ENCODE measurements at places on chromosomes 3 and 15. TPM values are rescaled to one million over a fixed set of nuclear protein-coding genes. Genes with fewer than 3 reads are reported as not detected.

DNA sequence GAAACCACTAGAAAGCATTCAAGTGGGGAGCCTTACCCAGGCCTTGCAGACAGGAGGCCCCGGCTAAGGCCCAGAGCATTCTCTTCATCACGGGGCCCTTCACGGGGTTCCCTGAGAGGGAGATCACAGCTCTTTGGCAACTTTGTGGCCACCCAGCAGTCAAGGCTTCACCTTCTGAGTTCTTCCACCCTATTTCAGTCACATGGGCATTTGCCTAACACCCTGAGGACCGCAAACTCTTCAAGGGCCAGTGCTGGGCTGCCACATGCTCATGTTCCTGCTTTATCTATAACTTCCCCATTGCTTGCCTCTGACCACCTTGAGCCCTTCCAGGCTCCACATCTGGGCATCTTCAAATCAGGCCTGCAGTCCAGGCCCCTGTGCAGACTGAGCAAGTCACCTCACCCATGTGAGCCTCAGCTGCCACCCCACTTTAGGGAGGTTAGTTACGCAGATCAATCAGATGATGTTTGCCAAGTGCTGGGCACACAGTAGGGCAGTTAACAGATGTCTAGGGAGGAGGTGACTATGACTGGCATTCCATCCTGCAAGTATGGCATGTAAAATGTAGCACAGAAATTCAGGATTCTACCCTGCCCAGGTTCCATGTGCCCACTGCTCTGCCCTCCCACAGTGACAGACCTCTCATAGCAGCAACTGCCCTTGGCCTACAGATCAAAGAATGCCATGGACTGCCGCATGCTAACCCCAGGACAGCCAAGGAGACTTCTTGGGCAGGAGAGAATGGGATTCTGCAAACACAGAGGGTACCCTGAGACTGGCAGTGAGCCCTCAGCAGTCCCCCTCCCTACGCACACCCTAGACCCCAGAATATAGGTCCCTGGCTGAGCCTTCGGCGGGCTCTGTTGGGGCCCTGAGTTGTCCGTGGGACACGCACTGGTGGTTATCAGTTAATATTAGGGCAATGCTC, 37.6 kb upstream of the ZNF710 start:
- no peaks in the 10 kb centered on the region for H3K4me1 ChIP-seq

Gene GOLGA8T
- total RNA-seq: 0.20 TPM

DNA sequence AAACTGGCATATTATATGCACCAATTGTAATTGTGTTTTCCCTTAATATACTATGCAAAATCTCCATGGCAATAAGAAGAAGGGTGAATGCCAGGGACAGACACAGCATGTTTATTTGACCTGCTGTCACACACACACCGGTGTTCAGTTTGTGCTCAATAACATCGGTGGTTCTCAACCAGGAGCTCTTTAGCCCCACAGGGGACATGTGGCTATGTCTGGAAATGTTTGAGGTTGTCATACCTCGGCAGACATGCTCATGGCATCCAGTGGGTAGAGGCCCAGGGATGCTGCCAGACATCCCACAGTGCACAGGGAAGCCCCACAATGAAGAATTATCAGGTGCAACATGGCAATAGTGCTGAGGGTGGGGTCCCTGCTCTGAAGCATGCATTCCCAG, 38.2 kb downstream of the GLB1 start:
- no peaks in the 10 kb centered on the region for H3K4me1 ChIP-seq
- no peak overlapping the region for H3K27ac ChIP-seq
- peaks cover 18% of the 10 kb centered on the region for H3K36me3 ChIP-seq
- H3K27me3 ChIP-seq: no peaks in the 10 kb centered on the region
- DNase-seq: no peak

DNA sequence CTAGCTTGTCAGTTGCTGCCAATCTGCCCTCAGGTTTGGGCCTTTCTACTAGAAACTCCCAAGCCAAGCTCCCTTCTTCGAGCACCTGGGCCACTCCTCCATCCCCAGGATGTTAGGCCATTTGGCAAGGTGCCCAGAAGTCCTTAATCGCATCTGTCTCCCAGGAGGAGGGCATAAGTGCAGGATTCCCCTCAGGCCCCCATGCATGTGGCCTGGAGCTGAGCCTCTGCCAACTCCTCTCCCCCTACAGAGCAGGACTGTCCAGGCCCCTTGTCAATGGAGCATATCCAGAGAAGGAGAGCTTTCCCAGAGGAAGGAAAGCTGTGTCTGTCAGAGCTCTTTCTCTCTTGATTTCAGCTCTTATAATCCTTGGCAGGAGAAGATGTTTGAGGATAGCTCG, 182.6 kb upstream of the ROPN1 start:
- peaks cover 10% of the 10 kb centered on the region for H3K4me1 ChIP-seq
- no peak overlapping the region for H3K4me3 ChIP-seq
- H3K27ac ChIP-seq: no peak overlapping the region
- H3K36me3 ChIP-seq: no peaks in the 10 kb centered on the region
- no peak for DNase-seq
